ENCODE measurements at places on chromosomes 1 and 21.

GRCh38 chr1:110460253-110461220, 9.6 kb downstream of the PROK1 start:
- peak; percentile 74 for DNase-seq

GRCh38 chr1:10773376-10773775, 23.1 kb downstream of the CASZ1 start:
- DNase-seq: no peak

GRCh38 chr1:236201786-236202185, 59.4 kb downstream of the GPR137B start:
- DNase-seq: no peak

- DNase-seq: no peak
Measured at GRCh38 chr1:235450433-235450832, 53.8 kb downstream of the B3GALNT2 start.

DNA sequence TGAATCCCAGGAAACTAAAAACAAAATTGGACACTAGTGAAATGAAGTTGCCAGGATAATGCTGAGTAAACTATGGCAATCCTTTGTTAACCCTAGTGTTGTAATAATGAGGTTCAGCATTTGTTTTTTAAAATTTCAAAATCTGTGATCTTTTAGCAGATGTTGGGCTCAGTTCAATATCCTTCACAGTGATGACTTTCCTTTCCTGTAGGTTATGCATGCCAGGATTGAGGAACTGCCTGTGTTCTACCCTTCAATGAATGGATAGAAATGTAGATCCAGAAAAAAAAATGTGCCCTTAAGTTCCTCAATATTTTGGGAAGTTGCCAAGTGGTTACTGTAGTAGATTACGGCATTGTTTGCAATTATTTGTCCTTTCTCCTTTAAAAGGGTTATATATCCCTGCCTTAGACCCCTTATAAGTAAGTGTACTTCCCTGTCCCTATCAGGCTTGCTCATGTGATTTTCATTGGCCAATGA, 35.5 kb upstream of the IRF2BP2 start:
- no peak for DNase-seq

- DNase-seq: no peak
Measured at GRCh38 chr1:41615316-41615715, 130.8 kb upstream of the EDN2 start.

GRCh38 chr1:160560806-160561205, 18.5 kb downstream of the CD84 start:
- no peak for DNase-seq

DNA sequence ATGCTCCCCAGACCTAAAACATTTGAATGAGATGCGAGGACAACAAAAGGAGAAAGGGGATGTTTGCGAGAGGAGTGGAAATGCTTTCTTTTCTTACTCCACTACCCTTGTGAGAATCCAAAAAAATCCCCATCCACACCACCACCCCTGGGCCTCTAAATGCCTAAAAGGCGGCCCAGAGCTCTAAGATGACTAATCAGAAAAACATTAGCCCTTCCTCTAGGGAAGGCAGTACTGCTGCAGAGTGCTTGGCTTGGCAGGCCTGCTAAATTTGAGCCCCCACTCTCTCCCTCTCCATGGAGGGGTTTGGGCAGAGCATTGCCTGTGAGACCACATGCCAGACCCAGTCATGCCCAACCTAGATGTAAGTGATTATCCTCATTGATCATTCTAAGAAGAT, 347.9 kb downstream of the USH2A start:
- DNase-seq: no peak

DNA sequence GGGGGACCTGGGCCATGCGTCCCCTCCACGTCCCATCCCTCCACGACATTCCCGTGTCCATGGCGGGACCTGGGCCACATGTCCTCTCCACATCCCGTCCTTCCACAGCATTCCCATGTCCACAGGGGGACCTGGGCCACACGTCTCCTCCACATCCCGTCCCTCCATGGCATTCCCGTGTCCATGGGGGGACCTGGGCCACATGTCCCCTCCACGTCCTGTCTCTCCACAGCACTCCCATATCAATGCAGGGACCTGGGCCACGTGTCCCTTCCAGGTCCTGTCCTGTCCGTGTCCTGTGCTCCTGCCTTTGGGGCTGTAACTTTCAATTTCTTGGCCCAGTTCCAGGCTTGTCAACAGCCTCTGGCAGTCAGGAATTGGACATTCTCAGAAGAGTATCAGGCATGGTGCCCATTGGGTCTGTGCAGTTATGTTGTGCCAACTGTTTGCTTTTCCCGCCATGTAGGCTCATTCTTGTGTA, 47.1 kb downstream of the WNT9A start:
- no peak for DNase-seq

GRCh38 chr1:36493524-36493923, 10.8 kb upstream of the CSF3R start:
- no peak for DNase-seq

GRCh38 chr1:20184997-20185833, 681 bp upstream of the UBXN10 start:
- DNase-seq: no peak

DNA sequence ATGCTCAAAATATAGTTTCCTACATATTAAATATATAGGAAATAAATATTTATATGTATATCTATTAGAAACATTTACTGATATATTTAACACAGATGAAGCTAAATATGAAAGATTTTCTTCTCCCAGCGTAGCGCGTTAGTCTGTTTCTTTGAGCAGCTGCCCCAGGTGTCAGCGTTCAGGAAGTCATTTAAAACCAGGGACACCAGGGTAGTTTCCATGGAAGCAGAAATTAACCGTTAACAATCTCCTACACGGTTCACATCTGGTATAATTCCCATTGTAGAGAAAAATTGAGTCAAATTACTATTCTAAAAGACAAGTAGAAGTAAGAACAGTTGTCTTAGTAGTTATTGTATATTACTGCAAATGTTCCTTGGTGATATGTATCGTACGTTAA, 1443.7 kb downstream of the MRPL39 start:
- no peak for DNase-seq

DNA sequence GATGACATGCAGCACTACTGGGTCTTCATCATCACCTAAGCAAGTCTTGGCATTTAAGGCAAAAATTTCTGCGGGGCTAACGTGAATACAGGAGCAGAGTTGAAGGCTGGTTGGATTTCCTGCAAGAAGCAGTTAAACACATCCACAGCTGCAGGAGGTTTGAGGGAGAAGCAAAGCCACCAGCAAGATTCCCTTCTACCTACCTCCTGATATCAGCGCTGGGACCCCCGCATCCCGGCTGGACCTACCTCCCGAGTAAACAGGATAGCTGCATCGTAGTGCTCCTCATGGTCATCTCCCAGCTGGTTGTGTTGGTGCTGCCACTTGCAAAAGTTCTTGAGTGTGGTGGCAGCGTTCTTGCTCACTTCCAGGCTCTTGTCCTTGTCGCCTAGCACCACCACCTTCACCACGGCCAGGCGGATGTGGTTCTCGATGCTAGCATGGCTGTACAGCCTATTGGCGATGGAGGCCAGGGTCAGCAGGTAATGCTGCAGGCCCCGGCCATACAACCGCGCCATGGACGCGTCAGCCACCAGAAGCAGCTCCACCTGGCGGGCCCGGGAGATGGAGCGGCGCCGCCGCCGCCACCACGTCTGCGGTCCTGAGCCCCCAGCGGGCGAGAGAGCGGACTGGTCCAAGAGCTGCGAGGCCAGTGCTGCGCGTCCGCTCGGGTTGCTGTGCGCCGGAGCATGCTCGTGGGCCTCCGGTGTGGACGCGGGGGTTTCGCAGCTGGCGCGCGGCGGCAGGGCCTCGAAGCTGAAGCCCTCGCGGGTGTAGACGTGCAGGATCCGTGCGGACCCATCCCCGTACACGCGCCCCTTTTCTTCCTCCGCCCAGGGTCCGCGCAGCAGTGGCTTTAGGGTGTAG, 1.6 kb downstream of the ADAMTS5 start:
- peak; percentile 30 for DNase-seq

- DNase-seq: no peak
Measured at GRCh38 chr1:206125346-206125745, 8.2 kb upstream of the AVPR1B start.

DNA sequence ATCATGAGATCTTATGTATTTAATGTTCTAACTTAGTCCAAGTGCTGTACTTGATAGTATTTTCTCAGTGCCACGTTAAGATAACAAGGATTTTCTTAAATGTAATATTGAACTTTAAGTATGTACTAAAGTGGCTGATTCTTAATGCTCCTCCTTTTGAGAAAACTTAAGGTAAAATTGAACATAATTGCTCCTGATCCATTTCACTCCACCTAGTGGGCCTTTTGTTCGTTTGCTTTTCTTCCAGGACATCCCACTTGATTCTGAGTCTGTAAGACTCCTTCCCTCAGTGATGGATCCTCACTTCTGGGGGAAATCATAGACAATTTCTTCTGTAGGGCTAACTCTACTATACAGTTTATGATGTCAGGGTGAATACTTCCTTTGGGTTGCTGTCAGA, 173.1 kb downstream of the LMO4 start:
- no peak for DNase-seq

DNA sequence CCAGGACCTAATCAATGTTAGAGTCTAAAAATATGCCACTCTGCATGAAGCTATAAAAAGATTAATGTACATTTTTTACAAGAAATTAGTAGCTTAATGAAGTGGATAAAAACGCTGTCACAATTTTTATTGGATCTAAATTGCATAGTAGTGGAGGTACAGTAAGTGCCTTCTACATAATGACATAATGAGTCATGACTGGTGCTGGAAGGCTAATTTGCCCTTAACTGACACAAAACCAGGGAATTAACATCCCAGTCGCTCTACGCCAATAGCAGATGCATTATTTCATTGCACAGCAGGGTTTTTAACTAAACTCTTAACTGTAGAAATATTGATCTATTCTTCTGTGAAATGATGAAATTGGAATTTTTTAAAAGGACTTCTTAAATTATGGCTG, 33.3 kb downstream of the RRAGC start:
- no peak for DNase-seq

- DNase-seq: no peak
Measured at GRCh38 chr1:54011316-54012007, 6.5 kb downstream of the LDLRAD1 start.

- DNase-seq: no peak
Measured at GRCh38 chr1:76279101-76279748, 204.7 kb downstream of the ST6GALNAC3 start.
